Pancreas (tissue), 10 donors: ENCODE measurements at places on chromosomes 5 and 9.
A peak's percentile ranks its signal among the peaks of the same experiment; 100 is the strongest.

DNA sequence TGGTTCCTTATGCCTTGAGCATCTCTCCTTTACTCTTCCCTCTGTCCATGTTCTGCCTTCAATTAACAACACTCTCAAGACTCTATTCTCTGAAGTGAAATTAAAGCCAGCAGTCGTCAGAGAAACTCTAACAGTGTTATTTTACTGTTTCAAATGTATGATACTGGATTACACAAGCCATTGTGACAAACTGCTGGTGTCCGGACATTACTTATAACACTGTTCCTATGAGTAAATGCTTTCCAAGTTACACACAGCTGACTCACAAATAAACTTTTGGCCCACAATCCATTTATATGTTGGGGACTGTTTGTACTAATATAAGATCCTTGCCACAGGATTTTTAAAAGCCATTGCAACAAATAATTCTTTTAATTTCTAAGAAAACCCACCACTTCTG, 63.2 kb upstream of the GHR start:
- DNase-seq, result no peak

DNA sequence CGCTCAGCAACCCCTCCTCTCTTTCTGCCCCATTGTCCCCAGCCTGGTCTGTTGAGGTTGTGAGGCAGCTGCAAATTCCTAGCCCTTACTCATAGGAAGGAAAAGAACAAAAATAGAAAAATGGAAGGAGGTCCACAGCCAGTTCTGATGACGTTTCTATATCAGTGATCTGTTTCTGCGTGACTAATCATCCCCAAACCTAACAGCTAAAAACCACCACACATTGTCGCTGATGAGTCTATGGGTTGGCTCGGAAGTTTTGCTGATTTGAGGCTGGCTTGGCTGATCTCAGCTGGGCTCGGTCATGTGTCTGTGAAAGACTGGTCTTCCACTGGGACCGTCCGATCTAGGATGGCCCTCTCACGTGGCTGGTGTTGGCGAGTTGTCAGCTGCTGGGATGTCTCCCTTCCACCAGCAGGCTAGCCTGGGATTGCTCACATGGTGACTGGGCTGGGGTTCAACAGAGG, 200.6 kb upstream of the ZNF618 start:
- peak; percentile 39 for DNase-seq

- no peak for DNase-seq
Observed at GRCh38 chr9:109770101-109770500, 9.9 kb upstream of the PALM2AKAP2 start.

- no peak for DNase-seq
Observed at GRCh38 chr5:155700333-155700732, 626.6 kb upstream of the SGCD start.

DNA sequence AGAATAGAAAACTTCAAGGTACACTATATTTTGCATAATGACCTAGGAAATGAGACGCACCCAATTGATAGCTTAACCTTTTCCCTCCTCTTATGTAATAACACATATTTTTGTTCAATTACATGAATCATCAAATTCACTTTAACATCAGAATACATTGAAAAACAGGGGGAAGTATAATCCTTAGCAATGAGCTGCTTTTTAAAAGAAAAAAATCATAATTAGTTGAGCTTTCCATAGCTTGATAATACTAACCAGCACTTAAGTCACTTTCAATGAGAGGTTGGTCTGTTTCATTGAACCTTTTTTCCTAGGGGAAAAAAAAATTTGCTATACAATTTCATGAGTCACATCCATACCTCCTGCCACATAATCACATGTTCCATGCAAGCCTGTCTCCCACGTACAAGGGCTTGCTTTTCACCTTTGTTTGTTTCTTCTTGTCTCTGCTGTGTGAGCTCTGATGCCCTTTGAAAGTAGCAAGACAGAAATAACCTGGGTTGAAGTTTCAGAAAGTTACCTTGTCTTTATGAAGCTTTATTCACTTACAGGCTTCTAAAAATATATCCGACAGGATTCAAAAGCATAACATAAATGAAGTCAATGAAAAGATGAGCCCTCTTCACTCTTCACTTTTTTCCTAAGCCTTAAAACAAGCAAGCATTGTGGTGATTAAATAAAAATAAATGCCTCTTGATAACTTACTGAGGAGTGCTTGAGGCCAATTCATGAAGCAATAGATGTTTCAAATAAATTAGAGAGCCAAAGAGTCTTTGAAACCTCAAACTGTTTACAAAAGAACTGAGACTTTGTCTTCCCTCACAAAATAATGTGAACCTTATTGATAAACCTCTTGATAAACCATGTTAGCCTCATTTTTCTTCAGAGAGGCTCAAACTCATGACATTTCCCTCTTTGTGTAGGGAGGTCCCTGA, 108.5 kb downstream of the FEM1C start:
- no peak for DNase-seq

- no peak for DNase-seq
Observed at GRCh38 chr9:87569008-87569509, 71.4 kb downstream of the DAPK1 start.

DNA sequence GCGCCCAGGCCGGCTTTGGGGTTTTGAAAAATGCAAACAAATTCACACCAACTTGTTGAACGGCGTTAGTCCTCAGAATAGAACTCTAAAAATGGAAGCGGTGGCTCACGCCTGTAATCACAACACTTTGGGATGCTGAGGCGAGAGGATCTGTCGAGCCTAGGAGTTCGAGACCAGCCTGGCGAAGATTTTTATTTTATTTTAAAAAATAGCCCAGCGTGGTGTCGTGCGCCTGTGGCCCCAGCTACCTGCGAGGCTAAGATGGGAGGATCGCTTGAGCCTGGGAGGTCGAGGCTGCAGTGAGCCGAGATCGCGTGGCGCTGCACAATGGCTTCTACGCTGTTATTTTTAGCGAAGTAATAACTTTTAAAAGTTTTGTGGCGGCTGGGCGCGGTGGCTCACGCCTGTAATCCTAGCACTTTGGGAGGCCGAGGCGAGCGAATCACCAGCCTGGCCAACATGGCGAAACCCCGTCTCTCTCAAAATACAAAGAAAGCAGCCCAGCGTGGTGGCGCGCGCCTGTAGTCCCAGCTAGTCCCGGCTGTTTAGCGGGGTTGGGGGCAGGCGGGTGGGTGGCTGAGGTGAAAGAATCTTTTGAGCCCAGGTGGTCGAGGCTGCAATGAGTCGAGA, 694 bp upstream of the PLIN2 start:
- DNase-seq, result peak; percentile 36

- no peak for DNase-seq
Observed at GRCh38 chr5:127585661-127586060, 63.2 kb upstream of the CTXN3 start.

- DNase-seq, result no peak
Observed at GRCh38 chr5:68396722-68397121, 181.2 kb downstream of the PIK3R1 start.

DNA sequence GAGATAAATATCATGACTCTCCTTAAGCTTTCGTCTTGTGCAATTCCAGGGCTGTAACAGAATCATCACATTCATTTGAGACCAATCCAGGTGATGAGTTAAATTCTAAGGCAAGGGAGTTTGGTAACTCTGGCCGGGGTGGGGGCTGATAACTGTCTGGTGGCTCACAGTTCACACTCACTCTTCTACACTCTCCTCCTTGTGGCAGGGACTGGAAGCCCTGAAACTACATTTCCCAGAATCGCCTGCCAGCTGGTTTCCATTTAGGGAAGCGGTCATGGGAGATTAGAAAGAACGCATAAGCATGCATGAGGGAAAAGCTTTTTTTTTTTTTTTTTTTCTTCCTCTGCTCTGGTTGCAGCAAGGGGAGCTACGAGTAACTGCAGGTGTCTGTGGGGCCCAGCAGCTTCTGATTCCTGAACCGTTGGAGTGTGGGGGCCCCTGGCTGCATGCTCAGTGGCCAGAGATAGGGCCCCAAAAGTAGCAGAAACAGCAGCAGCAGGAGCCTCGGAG, 154.8 kb upstream of the TBC1D2 start:
- no peak for DNase-seq

DNA sequence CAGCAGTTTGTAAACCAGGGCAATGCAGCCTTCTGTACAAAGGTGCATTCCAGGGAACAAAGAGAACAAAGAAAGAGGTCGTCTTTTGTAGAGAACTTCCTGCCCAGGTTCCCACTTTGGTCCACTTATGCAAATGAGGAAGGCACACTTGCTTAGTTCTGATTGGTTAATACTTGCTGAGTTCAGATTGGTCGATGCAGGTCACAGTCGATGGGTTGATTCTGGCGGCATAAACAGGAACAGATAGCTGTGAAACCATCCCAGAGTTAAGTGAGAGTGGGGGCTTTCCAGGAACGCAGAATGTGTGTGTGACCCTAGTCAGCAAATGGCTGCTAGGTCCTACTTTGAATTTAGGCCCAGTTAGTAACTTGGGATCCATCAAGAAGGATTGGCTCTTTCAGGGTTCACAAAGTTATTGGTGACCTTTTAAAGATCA, 1.8 kb upstream of the ADAMTS13 start:
- DNase-seq, result no peak

DNA sequence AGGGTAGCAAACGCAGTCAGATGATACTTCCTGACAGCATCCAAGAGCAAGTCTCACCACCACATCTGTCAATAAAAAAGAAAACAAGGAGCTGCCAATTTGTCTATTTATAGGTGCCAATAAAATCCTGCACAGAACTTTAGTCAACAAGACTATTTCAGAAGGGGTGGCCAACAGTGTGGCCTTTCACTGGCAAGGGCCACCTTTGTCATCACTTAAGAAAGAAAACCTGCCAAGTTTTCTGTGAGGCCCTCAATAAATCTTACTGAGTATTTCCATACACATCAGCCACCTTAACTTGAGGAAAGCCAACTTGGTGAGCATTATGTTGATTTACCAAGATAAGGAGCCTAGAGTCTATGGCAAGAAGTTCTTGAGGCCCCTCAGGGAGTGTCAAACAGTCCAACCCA, 312.3 kb downstream of the ENC1 start:
- no peak for DNase-seq

DNA sequence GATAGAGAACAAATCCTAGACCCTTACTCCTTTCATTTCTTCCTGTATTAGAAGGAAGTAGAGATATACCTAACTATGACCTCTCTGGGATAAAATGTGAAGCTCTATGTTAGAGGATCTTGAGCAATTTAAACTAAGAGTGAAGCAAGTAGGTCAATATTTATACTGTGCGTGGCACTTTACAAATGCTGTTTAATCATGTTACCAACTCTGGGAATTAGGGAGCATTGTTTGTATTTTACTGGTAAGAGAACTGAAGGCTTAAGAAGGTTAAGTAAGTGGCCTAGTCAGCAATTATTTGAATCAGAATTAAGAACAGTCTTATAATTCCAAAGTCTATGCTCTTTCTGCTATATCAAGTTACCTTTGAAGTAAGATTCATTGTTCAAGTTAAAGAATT, 12.0 kb downstream of the TNC start:
- DNase-seq, result no peak

- no peak for DNase-seq
Observed at GRCh38 chr5:52776116-52776515, 11.6 kb upstream of the ITGA1 start.

DNA sequence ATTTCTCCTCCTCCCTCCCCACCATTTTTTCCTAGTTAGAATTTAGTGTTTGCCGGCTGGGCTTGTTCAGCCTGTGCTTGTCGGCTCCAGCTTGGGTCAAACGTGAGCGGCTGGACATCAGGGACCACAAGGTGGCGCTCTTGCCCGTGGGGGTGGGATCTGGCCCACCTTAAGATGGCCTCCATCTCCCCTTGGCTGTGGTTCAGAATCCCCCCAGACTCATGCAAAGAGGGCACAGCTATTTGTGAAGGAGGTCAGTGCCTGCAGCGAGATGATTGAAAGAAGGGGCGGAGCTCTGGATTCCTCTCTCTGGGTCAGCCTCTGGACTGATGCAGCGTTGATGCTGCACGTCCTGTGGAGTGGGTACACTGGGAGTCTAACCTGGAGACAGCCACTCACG, 283.3 kb upstream of the TUT7 start:
- DNase-seq, result peak; percentile 69

DNA sequence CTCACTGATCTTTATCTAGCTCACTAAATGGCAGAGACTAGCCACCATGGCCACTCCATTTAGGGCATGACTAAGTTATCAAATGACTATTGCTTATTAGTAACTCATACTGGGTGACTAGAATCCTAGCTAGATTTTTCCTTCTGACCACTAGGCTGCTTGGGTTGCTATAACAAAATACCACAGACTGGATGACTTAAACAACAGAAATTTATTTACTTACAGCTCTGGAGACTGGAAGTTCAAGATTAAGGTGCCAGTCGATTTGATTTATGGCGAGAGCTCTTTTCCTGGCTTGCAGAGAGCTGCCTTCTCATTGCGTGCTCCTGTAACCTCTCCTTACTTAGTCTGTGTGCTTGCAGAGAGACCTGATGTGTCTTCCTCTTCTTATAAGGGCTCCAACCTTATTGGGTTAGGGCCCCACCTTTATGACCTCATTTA, 55.0 kb upstream of the APC start:
- no peak for DNase-seq

GRCh38 chr5:115433918-115434317, 110.7 kb downstream of the FEM1C start:
- no peak for DNase-seq

DNA sequence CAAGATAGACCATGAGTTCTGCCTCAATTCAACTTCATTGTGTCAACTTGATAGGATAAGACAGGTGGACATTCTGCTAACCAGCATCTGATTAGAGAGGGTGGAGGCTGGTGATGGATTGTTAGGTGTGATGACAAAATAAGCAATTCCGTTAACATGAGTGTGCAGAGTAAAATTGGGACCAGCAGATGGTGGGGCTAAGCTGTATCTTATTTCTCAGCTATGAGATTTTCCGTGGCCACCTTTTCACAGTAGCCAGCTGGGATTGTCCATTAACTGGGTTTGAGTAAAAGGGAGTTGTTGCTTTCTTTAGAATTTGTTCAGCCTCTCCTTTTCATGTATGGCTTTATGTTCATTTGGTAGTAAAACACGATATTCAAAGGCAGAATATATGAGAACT, 28.8 kb upstream of the TAL2 start:
- DNase-seq, result no peak

- no peak for DNase-seq
Observed at GRCh38 chr5:31770132-31770720, 131.3 kb downstream of the PDZD2 start.

GRCh38 chr5:42930934-42931333, 109.2 kb downstream of the ANXA2R start:
- no peak for DNase-seq

DNA sequence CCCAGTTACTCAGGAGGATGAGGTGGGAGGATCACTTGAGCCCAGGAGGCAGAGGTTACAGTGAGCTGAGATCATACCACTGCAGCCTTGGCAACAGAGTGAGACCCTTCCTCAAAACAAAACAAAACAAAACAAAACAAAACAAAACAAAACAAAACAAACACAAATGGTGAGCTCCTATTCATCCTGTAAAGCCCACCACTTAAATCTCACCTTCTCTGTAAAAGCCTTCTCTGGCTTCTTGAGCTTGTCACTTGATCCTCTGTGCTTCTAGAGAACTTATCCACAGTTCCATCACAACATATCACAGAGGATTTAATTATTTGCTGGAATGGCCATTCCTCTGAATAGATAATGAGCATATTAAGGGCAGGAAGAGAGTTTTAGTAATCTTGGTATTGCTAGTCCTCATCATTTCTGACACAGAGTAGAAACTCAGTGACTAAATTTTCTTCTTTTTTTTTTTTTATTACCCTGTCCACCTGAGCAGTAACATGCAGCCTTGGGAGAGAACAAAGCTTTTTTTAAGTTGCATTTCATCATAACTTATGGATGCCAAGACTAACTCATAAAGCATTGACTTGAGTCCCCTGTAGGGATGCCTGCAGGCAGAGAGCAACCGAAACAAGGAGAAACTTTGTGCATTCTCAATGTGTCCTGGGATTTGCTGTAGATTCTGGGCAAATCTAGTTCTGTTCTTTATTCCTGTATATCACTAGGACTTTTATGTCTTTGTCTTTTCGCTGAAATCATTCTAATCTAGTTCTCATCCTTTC, 13.0 kb upstream of the HSPA9 start:
- no peak for DNase-seq
